ENCODE measurements at places on chromosomes 5 and 9.

DNA sequence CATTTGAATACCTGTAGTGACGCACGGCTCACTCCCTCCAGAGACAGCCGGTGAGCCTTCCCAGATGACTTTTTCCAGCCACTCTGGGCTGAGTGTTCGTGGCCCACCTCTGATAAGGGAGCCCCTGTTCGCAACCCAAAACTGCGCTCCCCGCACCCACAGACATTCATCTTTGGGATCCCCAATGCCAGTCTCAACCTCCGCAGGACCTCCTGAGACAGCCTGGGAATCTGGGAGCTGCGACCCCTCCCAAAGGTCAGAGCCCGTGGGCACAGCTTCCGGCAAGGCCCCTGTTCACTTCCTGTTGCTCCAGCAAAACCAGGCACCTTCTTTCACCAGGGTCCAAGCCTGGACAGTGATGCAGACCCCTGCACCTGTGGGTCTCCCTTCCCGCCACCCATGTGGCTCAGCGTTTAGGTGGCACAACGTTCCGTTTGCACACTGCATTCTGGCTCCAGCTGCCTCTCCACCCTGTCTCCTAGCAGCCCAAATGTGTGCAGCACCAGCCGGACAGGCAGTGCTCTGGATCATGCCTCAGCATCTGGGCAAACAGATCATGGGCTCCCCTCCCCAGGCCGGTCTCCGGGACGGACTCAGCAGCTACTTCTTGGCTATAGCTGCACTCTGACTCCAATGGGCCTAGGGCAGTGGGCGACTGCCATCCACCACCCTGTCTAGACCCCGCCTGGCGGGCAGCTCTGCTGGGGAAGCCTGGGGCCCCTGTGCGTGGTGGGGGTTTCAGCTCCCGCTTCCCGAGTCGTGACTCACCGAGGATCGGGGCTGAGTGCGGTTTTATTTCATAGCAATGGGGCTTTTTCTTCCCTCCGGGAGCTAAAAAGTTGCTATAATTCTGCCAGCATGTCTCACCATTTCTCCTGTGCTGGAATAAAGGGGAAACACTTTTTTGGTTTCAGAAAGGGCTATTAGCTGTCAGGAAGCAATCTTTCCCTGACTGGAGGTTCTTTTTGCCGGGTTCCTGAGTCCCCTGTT lies 156.0 kb downstream of the OLFM1 start:
- DNase-seq = no peak

DNA sequence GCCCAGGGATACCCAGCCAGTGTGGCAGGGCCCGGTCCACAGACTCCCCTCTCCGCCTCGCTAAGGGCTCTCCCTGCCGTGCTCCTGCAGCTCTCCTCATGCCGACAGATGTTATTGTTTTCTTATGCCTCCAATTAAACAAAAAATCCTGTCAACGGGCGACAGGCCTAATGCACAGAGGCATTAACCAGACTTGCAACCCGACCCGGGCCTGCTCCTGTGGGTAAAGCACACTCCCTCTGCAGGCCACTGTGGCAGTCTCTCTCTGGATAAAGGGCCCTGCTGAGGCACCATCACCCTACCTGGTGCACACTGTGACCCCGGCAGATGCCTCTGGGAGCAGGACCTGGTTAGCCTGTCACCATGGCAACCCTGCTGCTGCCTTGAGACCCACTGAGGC lies 27.5 kb upstream of the HAND1 start:
- DNase-seq = no peak

GRCh38 chr9:93541581-93542349 lies 34.6 kb upstream of the PHF2 start:
- DNase-seq = no peak

GRCh38 chr5:97547999-97548738 lies 365.1 kb upstream of the RIOK2 start:
- DNase-seq = no peak

DNA sequence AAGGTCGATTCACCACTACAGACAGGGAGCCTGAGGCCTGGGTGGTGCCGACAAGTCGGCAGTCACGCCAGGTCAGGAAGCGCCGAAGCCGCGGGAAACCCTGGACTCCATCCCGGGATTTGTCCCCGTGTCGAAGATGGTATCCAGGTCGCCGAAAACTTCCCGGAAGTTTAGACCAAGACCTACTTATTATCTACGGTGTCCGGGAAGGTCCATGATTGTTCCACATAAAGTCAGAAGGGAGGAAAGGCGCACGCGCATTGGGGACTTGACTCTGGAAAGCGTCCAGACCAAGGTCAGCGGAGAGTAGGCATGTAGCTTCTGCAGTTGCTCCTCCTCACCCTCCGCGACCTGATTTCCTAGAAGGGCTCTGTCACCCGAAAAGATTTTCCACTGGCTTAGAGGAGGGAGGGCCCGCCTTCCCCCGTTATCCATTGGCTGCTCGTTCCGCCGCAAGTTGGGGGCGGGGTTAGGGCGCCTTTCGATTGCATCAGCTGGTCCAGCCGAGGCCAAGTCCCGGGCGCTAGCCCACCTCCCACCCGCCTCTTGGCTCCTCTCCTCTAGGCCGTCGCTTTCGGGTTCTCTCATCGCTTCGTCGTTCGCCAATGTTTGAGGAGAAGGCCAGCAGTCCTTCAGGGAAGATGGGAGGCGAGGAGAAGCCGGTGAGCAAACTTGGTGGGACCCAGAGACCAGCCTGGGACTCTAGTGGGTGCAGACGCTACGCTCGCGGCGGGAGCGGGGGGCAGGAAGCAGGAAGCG lies at the start of gene TARS1:
Gene TARS1 (plus strand): TSS at position 484 of the 759 bp plus-strand sequence. CDS start 122 bp downstream, at position 606.
- peak; percentile 96 for DNase-seq

GRCh38 chr9:34230556-34230955 lies 51.7 kb downstream of the UBAP1 start:
- no peak for DNase-seq

GRCh38 chr9:13364271-13365000 lies 84.9 kb upstream of the MPDZ start:
- no peak for DNase-seq

DNA sequence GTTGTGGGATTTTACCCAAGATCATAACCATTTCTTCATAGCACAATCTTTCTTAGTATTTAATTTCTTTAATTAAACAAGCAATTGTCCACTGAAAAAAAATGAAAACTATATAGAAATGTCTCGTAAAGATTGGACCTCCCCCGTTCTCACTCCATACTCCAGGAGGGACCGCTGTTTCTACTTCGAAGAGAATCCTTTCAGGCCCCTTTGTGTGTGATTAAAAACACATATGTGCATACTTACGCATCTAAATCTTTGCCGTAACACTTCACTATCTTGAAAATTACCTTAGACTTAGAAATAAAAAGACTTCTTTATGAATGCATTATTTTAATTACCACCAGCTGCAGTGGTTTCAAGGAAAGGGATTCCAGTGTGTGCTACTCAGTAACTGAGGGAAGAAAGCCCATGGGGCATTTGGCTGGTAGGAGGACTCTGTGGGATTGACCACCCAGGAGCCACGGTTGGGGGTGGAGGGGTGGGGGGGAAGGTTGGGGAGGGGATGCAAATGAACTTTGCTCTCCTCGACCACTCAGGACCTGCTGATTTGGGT lies 209.1 kb downstream of the FAM114A2 start:
- no peak for DNase-seq

DNA sequence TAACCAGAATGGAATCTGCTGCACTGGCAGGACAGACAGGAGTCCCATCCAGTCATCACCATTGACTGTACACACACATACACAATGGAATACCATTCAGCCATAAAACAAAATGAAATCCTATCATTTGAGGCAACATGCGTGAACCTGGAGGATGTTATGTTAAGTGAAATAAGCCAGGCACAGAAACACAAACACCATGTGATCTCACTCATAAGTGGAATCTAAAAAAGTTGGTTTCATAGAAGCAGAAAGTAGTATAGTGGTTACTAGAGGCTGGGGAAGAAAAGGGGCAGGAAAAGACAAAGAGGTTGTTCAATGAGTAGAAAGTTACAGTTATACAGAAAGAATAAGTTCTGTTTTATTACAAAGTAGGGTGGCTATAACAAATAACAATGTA lies 884.0 kb upstream of the ACO1 start:
- no peak for DNase-seq

DNA sequence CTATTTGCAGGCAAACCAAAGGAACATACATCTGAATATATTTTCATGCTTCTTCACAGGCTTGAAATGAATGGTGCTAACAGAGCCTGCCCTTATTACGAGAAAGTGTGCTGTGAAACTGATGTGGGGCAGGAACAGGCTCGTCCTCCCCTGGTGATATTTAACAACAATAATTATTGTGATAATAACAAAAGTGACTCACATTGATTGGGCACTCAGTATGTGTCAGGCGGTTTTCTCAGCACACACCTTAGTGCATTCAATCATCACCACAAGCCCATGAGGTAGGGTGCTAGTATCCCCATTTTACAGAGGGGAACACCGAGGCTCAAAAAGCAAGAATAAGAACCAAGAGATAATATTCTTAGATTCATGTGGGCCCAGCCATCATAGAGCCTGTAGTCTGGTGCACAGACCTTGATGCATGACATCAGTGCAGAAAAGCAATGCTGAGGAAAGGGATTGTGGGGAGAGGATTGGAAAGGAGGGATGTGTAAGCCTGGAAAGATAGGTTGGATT lies 18.1 kb upstream of the BOD1 start:
- DNase-seq = no peak

DNA sequence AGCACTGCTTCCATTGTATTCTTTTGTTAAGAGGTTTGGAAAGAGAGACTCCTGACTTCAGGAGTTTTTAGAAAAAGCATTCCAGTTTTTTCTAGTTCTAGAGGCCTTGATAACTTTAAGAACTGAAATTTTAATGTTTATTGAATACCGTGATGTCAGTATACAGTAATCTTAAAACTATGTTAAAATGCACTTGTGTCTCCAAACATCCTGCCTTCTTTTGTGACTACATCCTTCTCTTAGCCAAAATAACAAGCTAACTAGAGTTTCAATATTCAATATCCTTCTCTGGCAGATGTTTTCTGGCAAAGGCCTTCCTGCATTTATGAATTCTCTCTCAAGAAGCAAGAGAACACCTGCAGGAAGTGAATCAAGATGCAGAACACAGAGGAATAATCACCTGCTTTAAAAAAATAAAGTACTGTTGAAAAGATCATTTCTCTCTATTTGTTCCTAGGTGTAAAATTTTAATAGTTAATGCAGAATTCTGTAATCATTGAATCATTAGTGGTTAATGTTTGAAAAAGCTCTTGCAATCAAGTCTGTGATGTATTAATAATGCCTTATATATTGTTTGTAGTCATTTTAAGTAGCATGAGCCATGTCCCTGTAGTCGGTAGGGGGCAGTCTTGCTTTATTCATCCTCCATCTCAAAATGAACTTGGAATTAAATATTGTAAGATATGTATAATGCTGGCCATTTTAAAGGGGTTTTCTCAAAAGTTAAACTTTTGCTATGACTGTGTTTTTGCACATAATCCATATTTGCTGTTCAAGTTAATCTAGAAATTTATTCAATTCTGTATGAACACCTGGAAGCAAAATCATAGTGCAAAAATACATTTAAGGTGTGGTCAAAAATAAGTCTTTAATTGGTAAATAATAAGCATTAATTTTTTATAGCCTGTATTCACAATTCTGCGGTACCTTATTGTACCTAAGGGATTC lies 43.1 kb downstream of the NDFIP1 start:
- no peak for DNase-seq

GRCh38 chr5:86880344-86880743 lies 262.6 kb downstream of the COX7C start:
- no peak for DNase-seq

GRCh38 chr5:54454602-54455001 lies 897 bp upstream of the HSPB3 start:
- DNase-seq = no peak

DNA sequence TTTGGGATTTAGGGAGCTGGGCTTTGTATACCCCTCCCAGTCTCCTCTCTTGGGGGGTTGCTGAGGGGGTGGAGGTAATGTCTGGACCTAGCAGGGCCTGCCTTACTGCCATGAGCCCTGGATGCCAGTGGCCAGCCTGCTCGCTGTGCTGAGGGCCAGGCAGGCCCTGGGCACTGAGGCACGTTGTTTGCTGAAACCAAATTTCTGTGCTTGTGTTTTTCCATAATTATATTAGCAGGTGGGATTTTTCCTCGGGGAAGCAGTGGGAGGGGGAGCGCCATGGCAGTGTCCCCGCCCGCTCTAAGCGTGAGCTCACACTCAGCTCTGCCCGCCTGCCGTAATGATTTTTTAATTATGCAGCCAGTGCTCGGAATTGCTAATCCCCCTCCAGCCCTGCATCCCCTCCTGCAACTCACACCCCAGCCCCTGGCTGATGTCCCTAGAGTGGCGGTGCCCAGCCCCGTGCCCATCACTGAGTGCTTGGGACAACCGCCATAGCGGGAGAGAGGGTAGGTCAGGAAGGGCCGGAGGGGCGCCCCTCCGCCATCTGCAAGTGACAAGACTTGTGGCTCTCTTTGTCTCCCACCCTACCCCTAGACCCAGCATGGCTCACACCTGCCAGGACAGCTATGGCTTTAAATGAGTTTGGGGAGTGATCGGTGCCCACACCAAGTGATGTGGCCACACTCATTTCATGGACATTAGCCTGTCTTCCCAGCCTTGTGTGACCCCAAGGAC lies 20.9 kb downstream of the CXXC5 start:
- no peak for DNase-seq
